Esophagus squamous epithelium (tissue), 5 donors: ENCODE measurements at places on chromosomes 7 and 10.

GRCh38 chr10:44051584-44052385 is 333.1 kb downstream of the CXCL12 start:
- no peak overlapping the region for H3K4me3 ChIP-seq
- peaks cover 27% of the 10 kb centered on the region for H3K4me1 ChIP-seq
- no peak overlapping the region for H3K27ac ChIP-seq
- no peaks in the 10 kb centered on the region for H3K27me3 ChIP-seq
- no peak for DNase-seq

- H3K27me3 ChIP-seq = peaks cover 100% of the 10 kb centered on the region
- H3K36me3 ChIP-seq = no peaks in the 10 kb centered on the region
Measured at GRCh38 chr10:100566561-100566960, 30.8 kb downstream of the HIF1AN start.

GRCh38 chr10:97427571-97428179 is 1.7 kb downstream of the PGAM1 start:
- peaks cover 36% of the 10 kb centered on the region for H3K36me3 ChIP-seq
- DNase-seq = no peak
- peaks cover 27% of the 10 kb centered on the region for H3K4me1 ChIP-seq

GRCh38 chr7:35024298-35024697 is 13.0 kb downstream of the DPY19L1 start:
- no peak overlapping the region for H3K27ac ChIP-seq
- H3K27me3 ChIP-seq = no peaks in the 10 kb centered on the region
- DNase-seq = no peak
- no peaks in the 10 kb centered on the region for H3K36me3 ChIP-seq
- no peak overlapping the region for H3K4me3 ChIP-seq
